ENCODE measurements at places on chromosomes 7 and 10. TPM values are rescaled to one million over a fixed set of nuclear protein-coding genes. Genes with fewer than 3 reads are reported as not detected.

- DNase-seq: peak; percentile 43
These were observed 123.7 kb downstream of the MPP7 start for GRCh38 chr10:28179006-28179742.

PTN gene
- polyA plus RNA-seq: 157 TPM

GRCh38 chr10:22849077-22849805, 78.6 kb upstream of the ARMC3 start:
- no peak for DNase-seq

DNA sequence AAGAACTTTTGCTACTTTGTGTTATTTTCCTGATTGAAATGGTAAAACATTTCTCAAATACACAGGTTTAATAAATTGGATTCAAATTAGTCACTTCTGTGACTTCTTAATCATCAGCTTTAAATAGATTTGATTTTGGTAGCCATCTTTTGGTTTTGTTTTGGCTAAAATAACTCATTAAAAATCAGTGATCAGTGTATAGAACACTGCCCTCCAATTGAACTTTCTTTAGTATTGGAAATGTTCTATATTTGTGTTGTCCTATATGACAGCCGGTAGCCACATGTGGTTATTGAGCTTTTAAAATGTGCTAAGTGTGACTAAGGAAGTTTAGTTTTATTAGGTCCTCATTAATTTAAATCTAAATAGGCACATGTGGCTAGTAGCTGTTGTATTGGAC, 50.4 kb downstream of the GLCCI1 start:
- no peak for DNase-seq

TACC2 gene
- polyA plus RNA-seq: 55.4 TPM

DNA sequence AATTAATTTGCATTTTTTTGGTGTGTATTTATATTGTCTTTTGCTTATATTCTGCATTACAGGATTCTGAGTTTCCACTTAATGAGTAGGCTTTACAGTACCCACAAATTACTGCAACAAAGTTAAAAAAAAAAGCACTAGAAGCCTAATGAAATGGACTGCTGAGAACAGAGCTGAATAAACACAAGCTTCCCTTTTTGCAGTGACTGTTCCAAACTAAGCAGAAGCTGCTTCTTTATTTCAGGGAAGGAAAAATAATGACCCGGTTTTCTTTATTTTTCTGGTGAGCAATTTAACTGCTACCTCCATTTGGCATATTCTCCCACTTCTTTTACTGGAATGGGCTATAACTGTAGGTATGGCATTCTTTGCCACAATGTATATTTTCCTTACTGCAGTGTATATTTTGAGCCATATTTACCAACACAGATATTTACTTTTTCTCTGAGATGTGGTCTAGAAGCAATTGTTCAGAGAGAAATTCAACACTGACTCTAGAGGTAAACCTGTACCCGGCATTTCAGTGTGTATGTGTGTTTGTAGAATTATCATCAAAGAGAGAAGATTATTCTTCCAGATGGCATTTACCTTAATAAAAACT, 56.9 kb downstream of the HDAC9 start:
- DNase-seq: no peak

CTTNBP2 gene
- polyA plus RNA-seq: 29.6 TPM

DNA sequence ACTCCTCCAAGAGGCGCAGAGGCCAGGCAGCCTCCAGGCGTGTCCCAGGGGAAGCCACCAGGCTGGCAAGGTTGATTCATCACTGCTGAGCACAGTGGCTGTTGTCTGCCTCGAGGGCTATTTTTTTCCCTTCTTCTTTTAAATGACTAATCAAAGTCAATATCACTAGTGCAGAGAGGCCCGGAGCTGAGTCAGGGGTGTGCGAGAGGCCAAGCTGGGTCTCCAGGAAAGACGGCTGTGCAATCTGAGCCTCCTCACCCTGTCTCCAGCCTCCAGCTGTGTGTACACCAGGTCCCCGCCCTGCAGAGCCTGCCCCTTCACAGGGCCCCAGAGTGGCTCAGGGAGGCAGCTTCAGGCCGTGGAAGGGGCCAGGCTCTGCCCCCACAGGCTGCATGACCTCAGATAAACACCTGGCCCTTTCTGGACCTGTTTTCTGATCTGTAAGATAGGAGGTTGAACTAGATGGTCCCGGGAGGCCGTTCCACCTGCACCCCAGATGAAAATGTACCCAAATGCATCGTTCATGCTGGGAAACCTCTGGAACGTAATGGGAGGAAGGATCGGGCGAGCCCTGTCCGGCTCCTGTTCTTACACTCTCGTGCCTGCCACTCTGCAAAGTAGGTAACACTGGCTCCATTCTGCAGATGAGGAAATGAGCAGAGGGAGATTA, 3.7 kb downstream of the STX1A start:
- no peak for DNase-seq
